NCI-H1417 (cell line): ENCODE measurements at places on chromosomes 5 and 9.

- no peak for DNase-seq
Measured at GRCh38 chr5:65926893-65927292, 518 bp downstream of the ERBIN start.

- DNase-seq, result no peak
Measured at GRCh38 chr5:176863041-176863764, 35.9 kb downstream of the HK3 start.

- DNase-seq, result peak; percentile 93
Measured at GRCh38 chr5:23208959-23209431, 298.4 kb upstream of the PRDM9 start.

DNA sequence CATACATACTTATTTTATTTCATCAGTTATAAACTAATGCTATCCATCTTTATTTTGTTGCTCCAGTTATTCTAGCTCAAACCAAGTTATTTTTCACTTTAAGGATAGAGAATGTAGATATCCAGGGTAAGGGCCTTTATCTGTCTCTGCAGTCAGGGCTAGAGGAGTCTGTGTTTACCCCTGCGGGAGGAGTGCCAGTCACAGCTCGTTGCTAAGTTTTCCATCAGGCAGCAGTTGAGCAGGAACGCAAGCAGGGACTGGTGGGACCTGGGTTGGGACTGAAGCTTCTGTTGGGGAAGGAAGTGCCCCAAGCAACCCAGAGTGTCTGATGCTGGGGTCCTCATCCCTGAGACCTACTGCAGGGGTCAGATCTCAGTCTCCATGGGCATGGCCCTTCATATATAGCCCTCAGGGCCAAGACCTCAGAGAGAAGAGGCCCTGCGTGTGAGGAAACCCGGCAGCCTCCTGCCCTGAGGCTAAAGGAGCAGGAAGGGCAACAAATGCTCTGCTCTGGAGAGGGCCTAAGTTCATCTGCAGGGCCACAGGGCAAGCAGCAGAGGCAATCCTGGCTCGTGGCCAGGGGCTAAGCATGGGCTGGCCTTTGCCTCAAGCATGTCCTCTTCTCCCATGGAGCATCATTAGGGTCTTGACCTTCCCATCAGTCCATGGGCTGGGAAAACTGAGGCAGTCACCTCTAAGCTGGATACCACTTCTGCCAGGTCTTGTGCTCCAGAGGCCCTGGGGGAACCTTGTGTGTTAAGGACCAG lies 6.6 kb downstream of the SLC22A4 start:
- DNase-seq, result peak; percentile 3

- DNase-seq, result no peak
Measured at GRCh38 chr5:149299451-149300054, 27.9 kb downstream of the AFAP1L1 start.

DNA sequence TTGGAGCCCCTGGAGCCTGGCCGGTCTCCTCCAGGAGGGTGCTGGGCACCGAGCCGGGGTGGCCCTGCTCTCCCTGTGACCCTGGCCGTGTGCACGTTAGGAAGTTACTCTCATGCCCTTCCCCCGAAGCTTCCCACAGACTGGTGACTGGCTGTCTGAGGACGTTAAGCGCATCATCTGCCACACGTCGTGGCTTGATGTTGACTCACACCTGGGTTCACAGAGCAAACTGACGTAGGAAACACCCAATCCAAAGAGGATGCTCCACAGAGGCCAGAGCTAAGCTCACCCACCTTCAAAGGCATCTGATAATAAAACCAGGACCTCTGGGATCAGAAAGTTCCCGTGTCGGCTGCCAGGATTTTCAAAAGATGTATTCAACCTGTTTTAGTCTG lies 152.9 kb upstream of the PHYKPL start:
- DNase-seq, result no peak

GRCh38 chr5:89374818-89375521 lies 492.0 kb upstream of the MEF2C start:
- no peak for DNase-seq

GRCh38 chr9:92632641-92633040 lies 37.3 kb downstream of the IPPK start:
- no peak for DNase-seq

DNA sequence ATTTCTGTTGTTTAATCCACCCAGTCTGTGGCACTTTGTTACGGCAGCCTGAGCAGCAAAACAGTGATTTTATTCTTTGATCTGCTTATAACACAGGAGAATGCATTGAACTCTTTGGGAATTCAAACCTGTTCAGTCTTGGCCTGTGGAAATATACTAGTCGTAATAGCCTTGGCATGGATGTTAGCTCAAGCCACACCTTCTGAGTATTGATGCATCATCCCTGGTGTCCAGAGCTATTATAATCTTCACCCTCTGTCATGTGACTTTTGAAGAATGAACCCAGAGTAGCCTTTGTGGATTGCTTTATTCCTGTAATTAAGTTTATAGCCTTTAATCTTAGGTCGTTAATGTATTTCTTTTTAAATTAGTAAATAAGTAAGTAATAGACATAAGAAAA lies 50.8 kb upstream of the TEX48 start:
- DNase-seq, result no peak

GRCh38 chr5:67831048-67831447 lies 384.5 kb upstream of the PIK3R1 start:
- DNase-seq, result no peak

- no peak for DNase-seq
Measured at GRCh38 chr9:15369238-15369637, 53.4 kb upstream of the SNAPC3 start.

DNA sequence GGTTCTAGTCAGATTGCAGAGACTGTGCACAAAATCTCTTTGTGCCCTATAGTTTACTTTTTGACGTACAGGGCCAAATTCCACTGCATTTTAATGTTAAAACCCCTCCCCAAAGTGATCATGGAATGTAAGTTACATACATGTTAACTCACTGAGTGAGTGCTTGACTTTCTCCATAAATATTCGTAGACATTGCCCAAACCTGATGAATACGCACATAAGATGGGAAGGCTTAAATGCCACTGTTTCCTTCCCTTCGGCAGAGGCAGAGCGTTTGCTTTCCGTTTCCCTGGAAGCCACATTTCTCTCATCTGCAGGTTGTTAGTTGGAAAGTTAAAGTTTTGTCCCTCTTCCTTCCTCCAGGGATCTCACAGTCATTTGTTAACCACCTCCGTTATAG lies 286.2 kb downstream of the MCTP1 start:
- no peak for DNase-seq

- no peak for DNase-seq
Measured at GRCh38 chr5:144815131-144815530, 644.5 kb downstream of the KCTD16 start.

- DNase-seq, result no peak
Measured at GRCh38 chr5:131630963-131631350, 4.1 kb downstream of the RAPGEF6 start.

- no peak for DNase-seq
Measured at GRCh38 chr9:114090798-114091197, 8.3 kb downstream of the KIF12 start.

GRCh38 chr9:81579381-81579780 lies 110.0 kb downstream of the TLE1 start:
- DNase-seq, result no peak

DNA sequence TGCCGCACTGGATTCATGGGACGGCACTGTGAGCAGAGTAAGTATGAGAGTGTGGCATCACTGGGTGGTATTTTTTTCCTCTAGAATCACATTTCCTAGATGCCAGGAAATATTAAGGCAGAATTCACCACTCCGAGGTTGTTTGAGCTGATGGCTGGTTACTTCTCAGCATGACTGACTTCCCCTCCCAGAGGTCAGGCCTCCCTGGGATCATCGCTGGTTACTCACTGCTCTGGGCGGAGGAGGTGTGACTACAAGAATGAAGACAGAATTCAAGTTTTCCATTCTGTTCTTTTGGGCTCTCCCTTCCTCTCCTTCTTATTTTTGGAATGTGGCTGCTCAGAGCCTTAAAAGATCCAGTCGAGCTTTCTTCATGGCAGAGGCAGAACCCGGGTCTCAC lies 76.6 kb upstream of the PRRC1 start:
- DNase-seq, result no peak

DNA sequence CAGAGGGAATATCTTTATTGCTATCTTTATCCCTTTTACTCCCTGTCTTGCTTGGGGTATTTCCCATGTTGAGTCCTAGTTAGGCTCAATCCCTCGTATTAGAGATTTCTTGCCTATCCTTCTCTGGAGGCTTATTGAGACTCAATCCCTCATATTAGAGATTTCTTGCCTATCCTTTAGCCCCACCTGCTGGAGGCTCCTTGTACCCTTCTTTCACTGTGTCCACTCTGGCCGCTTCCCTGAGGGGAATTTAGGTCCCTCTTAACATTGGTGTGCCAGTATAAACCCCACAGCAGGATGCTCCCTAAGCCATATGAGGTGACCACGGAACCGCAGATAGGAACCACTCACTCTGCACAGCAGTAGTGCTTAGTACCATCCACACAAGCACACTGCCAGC lies 110.7 kb upstream of the MAMDC2 start:
- no peak for DNase-seq

DNA sequence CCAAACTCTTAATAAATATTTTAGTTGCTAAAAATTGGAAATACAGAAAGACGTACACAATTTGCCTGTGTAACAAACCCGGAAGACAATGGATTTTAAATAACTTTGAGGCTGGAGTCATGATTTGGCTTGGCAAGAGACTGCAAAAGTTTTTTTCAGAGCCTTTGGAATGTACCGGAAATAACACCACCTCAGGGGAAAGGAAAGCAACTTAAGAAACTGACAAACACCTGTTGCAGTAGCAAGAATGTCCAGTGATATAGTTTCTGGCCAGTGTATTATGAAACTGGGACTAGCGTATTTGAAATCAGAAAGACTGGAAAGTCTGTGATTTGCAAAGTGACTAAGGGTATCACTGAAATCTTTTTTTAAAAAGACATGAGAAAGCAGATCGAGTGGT lies 842 bp downstream of the MUSK start:
- DNase-seq, result no peak

- DNase-seq, result no peak
Measured at GRCh38 chr5:97229196-97229595, 46.1 kb upstream of the RIOK2 start.

- no peak for DNase-seq
Measured at GRCh38 chr5:31995714-31996113, 178.4 kb downstream of the GOLPH3 start.

DNA sequence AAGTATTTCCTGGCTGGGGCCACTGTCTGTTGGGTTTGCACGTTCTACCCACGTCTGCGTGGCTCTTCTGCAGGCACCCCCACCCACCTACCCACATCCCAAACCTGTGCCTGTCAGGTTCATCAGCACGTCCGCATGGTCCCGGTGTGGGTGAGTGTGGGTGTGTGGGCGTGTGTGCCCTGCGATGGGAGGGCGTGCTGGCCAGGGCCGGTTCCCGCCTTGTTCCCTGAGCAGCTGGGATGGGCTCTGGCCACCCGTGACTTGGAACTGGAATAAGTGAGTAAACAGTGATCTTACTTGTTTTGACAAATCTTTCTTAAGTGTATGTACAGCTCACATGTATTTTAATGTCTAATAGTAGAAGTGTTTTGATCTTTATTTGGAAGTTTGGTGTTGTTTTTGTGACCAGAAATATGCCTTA lies 20.4 kb downstream of the ERGIC1 start:
- no peak for DNase-seq

GRCh38 chr5:81533629-81534405 lies 139.9 kb upstream of the ACOT12 start:
- DNase-seq, result no peak

GRCh38 chr5:607541-608428 lies 4.4 kb upstream of the CEP72 start:
- no peak for DNase-seq

GRCh38 chr5:72456391-72457074 lies 50.7 kb downstream of the ZNF366 start:
- DNase-seq, result no peak

GRCh38 chr5:74028976-74029375 lies 403.0 kb downstream of the ARHGEF28 start:
- no peak for DNase-seq

GRCh38 chr5:4906786-4907185 lies 233.3 kb upstream of the ADAMTS16 start:
- no peak for DNase-seq

DNA sequence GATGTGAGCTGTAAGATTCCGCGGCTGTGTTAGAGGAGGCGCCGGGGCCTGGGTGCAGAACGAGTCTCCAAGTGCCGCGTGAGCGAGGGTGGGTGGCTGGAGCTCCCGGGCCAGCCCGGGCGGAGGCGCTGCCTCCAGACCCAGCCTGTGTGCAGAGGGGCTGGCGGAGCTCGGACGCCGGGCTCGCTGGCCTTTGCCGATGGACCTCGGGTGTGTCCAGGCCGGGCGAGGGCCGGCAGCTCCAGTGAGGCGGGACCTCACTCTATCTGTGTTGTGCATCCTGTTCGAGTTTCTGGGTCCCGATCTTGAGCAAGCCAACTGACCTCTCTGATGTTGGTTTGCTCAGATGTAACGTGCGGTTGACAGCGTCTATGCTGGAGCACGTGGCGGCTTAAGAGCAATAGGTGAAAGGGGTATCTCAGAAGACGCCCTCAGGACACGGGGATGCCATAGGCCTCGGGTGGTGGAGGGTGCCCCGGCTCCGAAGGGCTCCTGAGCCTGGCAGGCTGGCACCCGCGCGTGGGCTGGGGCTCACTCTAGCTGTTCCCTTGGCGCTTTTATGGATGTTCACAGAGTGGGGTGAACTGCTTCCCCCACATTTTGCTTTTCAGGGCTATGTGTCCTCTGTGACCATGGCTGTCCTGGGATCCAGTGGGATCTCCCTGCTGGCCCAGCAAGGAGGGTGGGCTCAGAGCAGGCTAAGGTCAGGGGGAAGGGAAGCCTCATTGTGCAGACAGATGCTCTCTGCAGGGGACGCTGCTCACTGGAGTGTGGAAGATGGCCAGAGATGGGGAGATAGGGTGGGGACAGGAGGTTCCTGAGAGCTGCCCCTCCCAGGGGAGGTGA lies 69.8 kb downstream of the MRPL36 start:
- DNase-seq, result no peak

DNA sequence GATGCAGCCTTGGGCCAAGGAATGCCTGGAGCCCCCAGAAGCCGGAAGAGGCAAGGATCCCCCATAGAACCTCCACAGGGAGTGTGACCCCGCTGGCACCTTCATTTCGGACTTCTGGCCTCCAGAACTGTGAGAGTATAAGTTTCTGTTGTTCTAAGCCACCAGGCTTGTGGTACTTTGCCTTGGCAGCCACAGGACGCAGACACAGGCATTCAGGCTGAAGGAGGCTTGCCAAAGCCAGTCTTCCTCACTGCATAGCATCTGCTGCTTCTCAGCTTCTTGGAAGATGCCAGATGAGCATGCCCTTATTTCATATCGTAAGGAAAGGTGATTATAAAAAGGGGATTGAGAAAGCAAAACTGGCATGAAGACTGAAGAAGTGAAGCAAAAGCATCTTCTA lies 61.1 kb upstream of the TAS2R1 start:
- DNase-seq, result no peak

DNA sequence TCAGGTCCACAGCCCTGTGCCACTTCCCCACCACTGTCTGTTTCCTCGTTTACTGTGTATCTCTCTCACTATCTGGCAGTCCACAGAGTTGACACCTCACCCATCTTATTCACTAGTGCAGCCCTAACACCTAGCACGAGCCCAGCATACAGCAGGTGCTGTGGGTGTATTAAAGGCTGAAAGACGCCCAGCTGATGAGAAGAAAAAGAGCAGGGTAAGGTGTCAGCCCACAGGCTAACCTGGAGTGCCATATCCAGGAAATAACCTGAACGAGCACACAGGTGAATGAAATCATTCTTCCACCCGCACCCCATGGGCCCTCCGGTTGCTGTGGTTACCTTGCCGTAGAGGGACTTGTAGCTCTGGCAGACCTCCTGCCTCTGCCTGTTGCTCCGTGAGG lies 18.6 kb downstream of the ANXA6 start:
- DNase-seq, result peak; percentile 51
